Lung (tissue), 17 donors: ENCODE measurements at places on chromosomes 1 and 21. TPM values are rescaled to one million over a fixed set of nuclear protein-coding genes. Genes with fewer than 3 reads are reported as not detected.

DNA sequence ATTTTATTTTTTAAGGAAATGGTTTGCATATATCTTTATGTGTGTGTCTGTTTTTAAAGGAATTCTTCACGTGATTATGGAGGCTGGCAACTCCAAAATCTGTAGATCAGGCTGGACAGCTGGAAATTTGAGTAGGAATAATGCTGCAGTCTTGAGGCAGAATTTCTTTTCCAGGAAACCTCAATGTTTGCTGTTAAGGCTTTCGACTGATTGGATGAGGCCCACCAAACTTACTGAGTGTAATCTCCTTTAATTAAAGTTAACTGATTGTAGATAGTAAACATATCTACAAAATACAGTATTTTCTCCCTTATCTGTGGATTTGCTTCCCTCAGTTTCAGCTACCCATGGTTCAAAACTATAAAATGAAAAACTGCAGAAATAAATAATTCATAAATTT, 883.1 kb downstream of the TTLL7 start:
- H3K27me3 ChIP-seq = no peaks in the 10 kb centered on the region
- DNase-seq = no peak
- no peaks in the 10 kb centered on the region for H3K4me1 ChIP-seq
- H3K4me3 ChIP-seq = no peak overlapping the region
- no peaks in the 10 kb centered on the region for H3K36me3 ChIP-seq
- H3K27ac ChIP-seq = no peak overlapping the region

DNA sequence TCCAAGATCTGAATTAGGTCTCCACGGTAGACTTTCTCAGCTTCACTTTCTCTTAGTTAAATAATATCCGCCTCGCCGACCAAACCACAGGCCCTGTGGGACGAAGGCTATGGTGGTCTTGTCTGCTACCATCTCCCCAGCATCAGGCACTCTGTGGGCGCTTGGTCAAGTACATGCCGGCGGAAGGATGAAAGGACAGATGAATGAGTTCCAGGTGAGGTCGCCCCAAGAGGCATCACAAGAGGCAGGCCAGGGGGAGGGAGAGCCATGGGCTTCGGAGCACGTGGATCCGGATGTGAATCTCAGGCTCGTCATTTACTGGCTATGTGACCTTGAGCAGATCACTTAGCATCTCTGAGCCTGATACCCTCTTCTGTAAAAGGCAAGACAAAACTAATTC, 33.5 kb downstream of the ECE1 start:
- H3K36me3 ChIP-seq = peaks cover 43% of the 10 kb centered on the region
- no peak for DNase-seq
- no peak overlapping the region for H3K4me3 ChIP-seq
- H3K27me3 ChIP-seq = no peaks in the 10 kb centered on the region

DNA sequence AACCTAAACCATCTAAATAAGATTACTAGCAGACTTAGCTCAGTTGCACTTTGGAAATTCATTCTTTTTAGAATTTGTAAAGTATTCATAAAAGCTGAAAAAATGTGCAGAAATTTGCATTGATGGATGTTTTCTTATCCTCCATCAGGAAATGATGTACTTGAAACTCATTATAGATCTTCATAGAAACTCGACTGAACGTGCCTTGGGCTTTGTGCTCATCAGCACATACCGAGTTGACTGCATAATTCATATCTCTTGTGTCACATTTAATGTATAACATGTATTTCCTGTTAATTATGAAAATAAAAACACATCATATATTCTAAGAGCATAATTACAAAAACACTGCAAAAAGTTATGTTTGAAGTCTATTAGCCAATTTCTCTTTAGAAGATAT, 290.9 kb upstream of the NR5A2 start:
- no peak overlapping the region for H3K4me3 ChIP-seq
- H3K27ac ChIP-seq = no peak overlapping the region
- no peaks in the 10 kb centered on the region for H3K4me1 ChIP-seq
- DNase-seq = no peak

DNA sequence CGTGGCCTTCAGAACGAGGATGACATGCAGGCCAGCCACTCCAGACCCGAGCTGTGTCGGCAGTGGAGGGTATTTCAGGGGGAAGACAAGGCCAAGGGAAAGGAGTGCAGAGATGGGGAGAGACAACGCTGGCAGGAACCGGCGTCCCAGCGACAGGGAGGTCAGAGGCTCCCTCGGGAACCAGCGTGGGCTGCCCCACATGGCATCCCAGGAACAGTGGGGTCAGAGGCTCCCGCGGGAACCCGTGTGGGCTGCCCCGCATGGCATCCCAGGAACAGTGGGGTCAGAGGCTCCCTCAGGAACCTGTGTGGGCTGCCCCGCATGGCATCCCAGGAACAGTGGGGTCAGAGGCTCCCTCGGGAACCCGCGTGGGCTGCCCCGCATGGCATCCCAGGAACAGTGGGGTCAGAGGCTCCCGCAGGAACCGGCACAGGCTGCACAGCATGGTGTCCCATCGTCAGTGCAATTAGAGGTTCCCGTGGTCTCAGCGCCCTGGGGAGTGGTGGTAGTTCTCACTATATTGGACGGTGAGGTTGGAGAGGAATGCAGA, 43.0 kb downstream of the SLC19A1 start:
- H3K4me1 ChIP-seq = no peaks in the 10 kb centered on the region
- no peaks in the 10 kb centered on the region for H3K27me3 ChIP-seq
- H3K4me3 ChIP-seq = no peak overlapping the region
- DNase-seq = no peak
- H3K36me3 ChIP-seq = peaks cover 17% of the 10 kb centered on the region

OR6K2 gene
- not detected for total RNA-seq
